ENCODE measurements at places on chromosomes 12 and 14. TPM values are rescaled to one million over a fixed set of nuclear protein-coding genes. Genes with fewer than 3 reads are reported as not detected.
A peak's percentile ranks its signal among the peaks of the same experiment; 100 is the strongest.

DNA sequence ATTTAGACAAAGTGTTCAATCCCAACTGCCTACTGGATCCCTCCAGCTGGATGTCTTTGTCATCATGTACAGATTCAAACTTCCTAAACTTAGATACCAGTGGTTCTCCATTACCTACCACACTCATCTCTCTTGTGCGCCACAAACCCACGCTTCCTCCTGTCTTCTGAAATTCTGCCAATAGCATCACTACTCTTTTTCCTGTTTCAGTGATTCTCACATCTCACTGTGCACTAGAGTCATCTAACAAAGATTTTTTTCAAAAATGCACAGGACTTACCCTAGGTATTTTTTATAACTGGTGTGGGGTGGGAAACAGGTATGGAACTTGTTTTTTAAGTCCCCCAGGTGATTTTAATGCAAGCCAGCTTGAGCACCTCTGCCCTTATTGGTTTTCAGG is 5.9 kb downstream of the PSMB5 start:
- DNase-seq, result no peak

- peak; percentile 22 for DNase-seq
Measured at GRCh38 chr12:110741341-110742095, 1.2 kb downstream of the PPP1CC start.

The ESR2 gene
- 0.36 TPM for polyA plus RNA-seq

The PAX9 gene
- polyA plus RNA-seq, result 0.37 TPM

Data from muscle of arm (tissue), 14 donors.